NCI-H2081 (cell line): ENCODE measurements at places on chromosomes 16 and 17.

GRCh38 chr16:10541366-10541765 is 39.0 kb downstream of the EMP2 start:
- DNase-seq = no peak

DNA sequence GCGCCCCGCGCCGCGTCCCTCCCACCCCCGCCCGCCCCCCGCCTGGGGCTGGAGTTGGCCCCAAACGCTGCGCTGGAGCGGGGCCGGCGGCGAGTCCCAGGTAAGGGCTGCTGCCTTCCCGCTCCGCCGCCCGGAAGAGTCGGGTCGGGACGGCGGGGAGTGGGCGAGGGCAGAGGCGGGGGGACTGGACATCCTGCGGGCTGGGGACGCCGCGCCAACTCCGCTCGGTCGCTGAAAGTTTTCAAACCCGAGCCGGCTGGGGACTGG is 469 bp downstream of the GPRC5C start:
- DNase-seq = no peak

DNA sequence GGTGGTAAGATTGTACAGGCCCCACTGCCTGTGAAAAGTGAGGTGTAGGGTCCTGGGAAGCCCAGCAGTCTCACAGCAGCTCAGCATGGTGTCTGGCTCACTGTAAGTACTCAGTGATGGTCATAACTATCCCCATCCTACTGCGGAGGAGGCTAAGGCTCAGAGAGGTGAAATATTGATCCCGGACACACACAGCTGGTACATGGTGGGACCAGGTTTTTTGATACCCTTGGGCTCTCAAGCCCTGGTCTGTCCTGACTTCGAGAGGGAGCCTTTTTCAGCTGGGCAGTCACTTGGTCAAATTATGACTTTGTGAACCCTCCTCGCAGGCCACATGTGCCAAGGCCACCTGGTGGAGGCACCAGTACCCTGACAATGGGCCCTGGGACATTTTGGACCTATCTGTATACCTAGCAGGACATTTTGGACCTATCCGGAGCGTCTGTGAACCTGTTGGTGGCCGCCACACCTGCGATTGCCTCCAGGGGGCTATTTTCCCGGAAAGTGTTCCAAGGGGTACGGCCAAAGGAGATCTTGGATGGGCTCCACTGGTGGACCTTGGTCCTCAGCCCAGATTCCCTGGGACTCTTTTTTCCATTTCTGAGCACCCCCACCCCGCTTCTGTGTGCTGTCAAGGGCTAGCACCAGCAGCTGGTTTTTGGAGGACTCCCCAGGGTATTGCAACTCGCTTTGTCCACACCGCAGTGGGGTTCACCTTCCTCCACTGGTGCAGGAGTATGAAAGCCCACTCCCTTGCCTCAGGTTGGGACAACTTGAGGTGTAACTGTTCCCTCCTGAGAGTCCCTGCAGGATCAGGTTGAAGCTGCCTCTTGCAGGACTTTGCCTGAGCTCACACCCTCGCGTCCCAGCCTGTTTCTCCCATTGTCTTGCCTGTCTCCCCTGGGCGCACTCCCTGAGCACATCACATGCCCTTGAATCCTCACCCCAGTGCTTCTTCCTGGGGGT is 83.6 kb upstream of the NKD1 start:
- no peak for DNase-seq

DNA sequence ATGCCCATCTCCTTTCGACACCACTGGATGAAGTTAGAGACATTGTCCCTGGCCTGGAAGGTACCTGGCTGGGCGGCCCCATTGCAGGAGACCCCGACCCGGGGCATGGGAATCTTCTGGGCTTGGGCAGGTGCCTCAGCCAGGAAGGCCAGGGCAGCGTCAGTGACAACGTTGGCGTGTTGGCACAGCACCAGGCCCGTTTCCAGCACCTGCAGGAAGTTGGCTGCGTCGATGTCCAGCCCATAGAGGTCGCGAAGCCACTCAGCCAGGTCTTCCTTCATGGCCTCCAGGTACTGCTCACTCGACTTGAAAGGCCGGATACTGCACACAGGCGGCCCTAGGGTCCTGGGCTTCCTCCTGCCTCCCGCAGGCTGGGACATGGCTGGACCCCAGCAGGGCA is 568 bp downstream of the GAS2L2 start:
- DNase-seq = peak; percentile 20

GRCh38 chr17:62159994-62160393 is 94.9 kb upstream of the MED13 start:
- DNase-seq = no peak

- DNase-seq = no peak
Observed at GRCh38 chr17:61986898-61987297, 59.1 kb upstream of the INTS2 start.

GRCh38 chr17:53313746-53314145 is 509.0 kb upstream of the KIF2B start:
- no peak for DNase-seq

DNA sequence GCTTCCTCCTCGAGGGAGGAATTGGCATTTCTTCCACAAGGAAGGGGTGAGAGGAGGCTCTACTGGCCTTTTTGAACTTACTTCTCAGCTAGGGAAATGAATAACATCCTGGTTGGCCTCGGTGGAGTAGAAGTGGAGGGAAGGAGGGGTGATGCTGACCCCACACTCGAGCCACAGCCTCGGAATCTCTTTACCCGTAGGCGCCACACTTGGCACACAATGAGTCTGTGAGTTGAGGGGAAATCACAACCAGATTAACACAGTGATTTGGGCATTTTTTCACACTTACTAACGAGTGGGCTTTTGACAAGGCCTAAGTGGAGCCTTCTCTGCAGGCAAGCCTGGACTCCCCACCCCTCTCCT is 47.3 kb upstream of the TBX2 start:
- no peak for DNase-seq

GRCh38 chr16:15916323-15916722 is 27.9 kb upstream of the CEP20 start:
- DNase-seq = no peak

DNA sequence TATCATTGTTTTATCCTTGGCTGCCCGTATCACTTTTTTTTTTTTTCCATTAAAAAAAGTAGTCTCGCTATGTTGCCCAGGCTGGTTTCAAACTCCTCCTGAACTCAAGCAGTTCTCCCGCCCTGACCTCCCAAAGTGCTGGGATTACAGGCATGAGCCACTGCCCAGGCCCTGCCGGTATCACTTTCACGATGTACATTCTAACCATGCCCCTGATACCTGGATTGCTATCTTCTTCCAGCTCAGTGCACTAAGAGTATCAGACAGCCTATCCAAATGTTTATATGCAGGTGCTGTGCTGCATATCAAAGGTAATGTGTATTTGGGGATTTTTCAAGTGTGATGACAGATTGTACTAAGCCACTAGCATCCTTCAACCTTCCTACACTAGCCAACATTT is 14.2 kb downstream of the MOSMO start:
- DNase-seq = no peak

- no peak for DNase-seq
Observed at GRCh38 chr17:62631936-62632924, 4.8 kb downstream of the MRC2 start.

DNA sequence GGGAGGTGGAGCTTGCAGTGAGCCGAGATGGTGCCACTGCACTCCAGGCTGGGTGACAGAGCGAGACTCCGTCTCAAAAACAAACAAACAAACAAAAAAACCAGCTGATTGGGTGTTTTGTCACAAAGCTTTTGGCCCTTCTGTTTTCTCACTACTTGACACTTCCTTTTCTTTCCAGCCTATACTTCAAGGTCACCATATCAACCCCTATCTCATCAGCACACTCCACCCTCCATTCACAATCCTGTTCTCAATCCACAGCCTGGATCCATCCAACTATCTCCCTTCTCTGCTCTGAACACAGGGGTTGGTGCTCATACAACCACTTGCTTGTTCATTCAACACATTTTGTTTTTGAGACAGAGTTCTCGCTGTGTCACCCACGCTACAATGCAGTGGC is 6.6 kb upstream of the MED11 start:
- no peak for DNase-seq

GRCh38 chr17:74928786-74929185 is 4.7 kb downstream of the OTOP2 start:
- DNase-seq = no peak

- DNase-seq = peak; percentile 48
Observed at GRCh38 chr16:85381738-85382592, 231.2 kb upstream of the GSE1 start.

- DNase-seq = no peak
Observed at GRCh38 chr16:19450186-19450585, 32.5 kb downstream of the TMC5 start.

DNA sequence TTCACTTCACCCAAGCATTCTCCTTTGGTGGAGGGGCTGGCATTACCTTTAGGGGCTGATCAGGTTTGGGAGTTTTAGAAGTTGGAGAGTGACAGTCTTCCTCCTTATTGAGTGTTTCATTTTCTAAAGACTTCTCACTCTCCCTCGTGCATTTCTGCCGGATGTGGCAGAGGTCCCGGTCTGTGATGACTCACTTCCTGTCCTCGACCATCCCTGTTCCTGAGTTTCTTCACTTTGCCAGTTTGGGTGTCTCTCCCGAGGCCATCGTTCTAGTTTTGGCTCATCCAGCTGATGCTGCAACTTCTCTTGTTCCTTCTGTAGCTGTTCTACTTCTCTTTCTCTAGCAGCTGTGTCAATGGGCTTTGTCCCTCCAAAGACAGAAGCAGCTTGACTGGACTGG is 104.3 kb downstream of the PHKB start:
- no peak for DNase-seq

GRCh38 chr16:84481051-84481735 is 23.3 kb downstream of the MEAK7 start:
- no peak for DNase-seq

DNA sequence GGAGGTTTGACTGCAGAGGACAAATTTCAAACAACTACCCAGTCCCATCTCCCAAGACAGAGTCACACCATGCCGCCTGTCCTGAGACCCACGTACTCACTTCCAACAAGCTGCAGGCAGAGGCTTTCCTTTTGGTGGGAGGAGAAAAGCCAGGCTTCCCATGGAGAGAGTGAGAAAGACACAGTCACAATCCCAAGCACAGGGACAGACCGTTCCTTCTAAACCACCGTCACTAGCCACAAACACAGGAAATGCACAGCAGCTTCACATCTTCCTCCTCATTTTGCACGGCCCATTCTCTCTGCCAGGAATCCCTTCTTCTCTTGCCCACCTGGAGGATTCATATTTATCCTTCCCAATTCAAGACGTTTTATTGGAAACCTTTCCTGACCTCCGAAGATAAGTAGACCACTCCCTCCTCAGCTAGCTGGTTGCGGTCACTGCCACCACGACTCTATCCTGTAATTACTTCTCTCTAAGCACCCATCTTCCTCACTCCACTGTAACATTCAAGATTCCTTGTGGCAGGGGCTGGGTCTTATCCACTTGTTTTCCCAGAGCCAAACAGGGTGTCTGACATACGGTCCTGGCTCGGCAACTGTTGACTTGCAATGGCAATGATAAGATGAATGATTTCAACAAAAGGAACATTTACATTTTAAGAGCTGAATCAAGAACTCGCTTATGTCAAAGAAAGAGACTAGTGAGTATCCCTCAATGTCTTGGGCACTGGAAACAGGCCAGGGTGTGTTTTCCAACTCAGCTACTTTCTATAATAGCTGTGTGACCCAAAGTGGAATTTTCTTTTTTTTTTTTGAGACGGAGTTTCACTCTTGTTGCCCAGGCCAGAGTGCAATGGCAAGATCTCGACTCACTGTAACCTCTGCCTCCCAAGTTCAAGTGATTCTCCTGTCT is 87.6 kb downstream of the XYLT1 start:
- DNase-seq = no peak
